Mucosa of gallbladder (tissue), 1 donor: ENCODE measurements at places on chromosomes 13 and 19. TPM values are rescaled to one million over a fixed set of nuclear protein-coding genes. Genes with fewer than 3 reads are reported as not detected.

GRCh38 chr13:111955412-111956065, 111.4 kb upstream of the SOX1 start:
- DNase-seq, result no peak

DNA sequence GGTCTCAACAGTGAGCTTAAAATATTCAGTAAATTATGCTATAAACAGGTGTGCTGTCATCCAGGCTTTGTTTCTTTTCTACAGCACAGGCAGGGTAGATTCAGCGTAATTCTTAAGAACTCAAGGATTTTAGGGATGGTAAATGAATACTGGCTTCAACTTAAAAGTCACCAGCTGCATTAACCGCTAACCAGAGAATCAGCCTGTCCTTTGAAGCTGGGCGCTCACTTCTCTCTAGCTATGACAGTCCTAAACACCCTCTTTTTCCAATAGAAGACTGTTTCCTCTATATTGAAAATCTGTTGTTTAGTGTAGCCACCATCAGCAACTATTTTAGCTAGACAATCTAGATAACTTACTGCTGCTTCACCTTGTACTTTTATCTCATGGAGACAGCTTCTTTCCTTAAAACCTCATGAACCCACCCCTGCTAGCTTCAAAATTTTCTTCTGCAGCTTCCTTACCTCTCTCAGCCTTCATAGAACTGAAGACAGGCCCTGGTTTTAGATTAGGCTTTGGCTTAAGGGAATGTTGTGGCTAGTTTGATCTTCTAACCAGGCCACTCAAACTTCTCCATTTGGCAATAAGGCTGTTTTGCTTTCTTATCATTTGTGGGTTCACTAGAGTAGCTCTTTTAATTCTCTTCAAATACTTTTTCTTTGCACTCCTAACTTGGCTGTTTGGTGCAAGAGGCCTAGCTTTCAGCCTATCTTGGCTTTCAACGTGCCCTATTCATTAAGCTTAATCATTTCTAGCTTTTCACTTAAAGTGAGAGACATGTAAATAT, 89.5 kb downstream of the USP12 start:
- no peak for DNase-seq

- DNase-seq, result peak; percentile 12
Observed at GRCh38 chr13:36344886-36345437, 1.2 kb downstream of the SPART start.

ZGLP1 gene
- 7.3 TPM for total RNA-seq

DNA sequence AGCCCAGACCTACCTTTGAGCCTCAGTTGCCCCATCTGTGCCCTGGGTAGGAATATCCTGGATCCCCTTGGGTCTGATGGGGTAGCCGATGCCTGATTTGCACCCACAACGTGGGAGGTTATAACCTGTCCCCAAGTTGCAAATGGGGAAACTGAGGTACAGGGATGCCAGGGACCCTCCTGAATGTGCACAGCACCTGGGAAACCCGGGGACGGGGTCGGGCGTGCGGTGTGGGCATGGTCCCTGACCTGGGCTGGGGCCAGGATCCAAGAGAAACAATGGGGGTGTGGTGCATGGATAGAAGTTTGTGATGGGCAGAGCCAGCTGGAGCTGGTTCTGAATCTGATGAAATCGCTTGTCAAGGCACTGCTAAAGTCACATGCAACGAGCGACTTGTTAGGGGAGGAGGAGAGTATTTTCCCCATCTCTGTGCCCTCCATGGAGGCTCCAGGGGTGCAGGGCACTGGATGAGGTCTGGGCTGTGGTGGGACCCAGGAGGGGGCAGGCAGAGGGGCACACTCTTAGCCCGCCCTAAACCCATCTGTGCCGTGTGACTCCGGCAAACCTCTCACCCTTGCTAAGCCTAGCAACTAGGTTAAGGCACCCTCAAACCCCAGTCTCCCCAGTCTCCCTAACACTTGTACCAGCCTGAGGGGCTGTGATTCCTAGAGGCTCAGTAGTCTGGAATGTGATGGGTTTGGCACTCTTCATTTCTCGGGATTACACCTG, 749 bp downstream of the GDF15 start:
- peak; percentile 47 for DNase-seq

DNA sequence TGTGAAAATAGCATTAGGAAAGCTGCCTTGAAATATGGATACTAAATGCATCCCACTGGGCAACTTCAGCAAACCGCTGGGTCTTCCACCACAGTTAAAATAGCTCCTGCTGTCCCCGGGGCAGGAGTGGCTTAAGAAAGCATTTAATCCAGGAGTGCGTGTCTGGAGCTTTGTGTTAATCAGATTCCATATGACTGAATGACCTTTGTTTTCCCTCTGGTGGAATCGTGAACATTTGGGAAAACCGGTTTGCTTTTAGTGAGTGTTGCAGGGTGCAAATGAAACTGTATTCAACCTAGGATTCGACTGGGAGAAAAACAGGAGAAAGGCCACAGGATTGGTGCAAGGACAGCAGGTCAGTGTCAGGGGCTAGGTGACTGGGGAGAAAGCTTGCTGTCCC, 237.6 kb upstream of the MAB21L1 start:
- no peak for DNase-seq

GRCh38 chr13:23928985-23929384, 31.7 kb upstream of the C1QTNF9B start:
- DNase-seq, result no peak

ZNF576 gene
- 17.9 TPM for total RNA-seq

DNA sequence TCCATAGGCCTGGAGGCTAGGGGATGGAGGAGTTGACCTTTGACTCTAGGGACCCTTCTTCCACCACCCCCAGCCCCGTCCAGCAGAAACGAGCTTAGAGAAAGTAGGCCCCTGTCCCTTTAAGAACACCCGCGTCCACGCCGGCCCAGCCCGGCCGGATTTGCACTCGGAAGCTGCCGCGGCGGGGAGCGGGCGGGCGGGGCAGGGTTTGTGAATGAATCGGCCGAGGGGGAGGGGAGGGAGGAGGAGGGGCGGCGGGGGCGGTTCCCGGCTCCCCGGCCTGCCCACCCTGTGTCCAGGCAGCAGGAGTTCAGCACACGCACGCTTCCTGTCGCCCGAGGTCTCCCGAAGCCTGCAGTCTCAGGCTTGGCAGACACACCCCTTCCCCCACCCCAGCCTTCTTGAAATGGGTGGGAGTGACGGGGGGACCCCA, 1.5 kb downstream of the UNC13A start:
- no peak for DNase-seq

CILP2 gene
- total RNA-seq, result 0.26 TPM

- no peak for DNase-seq
Observed at GRCh38 chr19:50818859-50819472, 4.6 kb downstream of the KLK1 start.
